ENCODE measurements at places on chromosomes 12 and 14.

GRCh38 chr14:22491683-22492621, 97.1 kb downstream of the DAD1 start:
- no peak for DNase-seq

- DNase-seq = no peak
Measured at GRCh38 chr12:65875640-65876071, 51.4 kb downstream of the HMGA2 start.

DNA sequence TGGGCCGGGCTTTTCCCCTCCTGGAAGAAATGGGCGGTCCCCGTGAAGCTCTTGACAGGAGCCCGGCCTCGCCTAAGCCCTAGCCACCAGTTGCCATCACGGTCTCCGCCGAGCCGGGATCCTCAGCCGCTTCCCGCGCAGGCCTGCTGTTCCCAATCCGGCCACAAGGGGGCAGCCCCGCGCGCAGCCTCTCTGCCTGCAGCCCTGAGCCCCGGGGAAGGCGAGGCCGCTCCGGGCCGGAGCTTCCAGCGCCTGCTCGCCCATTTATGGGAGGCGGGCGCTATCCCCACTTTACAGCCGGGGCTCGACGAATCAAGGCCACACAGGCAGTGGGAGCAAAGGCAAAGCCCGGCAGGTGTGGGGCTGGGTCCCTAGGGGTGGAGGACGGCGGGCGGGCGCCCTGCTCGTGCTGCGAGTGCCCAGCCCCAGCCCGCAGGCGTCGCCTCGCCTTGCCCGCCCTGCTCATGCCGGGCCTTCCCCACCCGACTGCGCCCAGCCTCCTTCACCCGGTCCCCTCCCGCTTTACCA, 61.5 kb downstream of the LGMN start:
- peak; percentile 95 for DNase-seq

GRCh38 chr12:54725233-54725843, 77.2 kb upstream of the DCD start:
- no peak for DNase-seq

DNA sequence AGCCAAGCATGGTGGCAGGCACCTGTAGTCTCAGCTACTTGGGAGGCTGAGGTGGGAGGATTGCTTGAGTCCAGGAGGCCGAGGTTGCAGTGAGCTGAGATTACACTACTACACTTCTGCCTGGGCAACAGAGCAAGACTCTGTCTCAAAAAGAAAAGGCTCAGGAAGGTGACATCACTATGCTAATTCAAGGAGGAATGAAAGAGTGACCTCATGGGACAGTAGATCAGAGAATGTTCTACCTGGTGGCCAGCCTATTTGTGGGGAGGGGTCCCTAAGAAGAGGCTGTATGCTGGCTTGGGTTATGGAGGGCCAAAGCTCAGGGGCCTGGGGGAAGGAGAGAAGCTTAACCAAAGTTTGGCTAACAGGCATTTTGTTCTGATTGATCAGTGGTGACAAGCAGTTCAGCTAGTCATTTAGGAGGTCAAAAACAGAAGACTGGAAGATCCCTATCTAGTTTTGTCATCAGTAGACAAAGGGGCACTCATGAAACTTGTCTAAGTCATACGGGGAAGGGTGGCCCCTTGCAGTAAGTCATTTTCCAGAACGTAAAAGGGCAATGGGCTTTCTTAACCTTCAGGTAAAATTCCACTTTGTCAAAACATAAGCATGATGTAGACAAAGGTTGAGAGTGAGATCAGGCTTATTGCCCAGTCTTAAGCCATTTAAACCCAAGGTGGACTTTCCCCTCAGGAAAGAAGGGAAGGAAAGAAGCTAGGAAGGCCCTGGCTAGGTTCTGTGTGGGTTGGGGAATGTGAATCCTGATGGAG, 60.8 kb upstream of the EEA1 start:
- DNase-seq = no peak

- no peak for DNase-seq
Measured at GRCh38 chr12:75921622-75922289, 109.8 kb downstream of the PHLDA1 start.

GRCh38 chr12:27946421-27946820, 26.1 kb downstream of the PTHLH start:
- DNase-seq = no peak

DNA sequence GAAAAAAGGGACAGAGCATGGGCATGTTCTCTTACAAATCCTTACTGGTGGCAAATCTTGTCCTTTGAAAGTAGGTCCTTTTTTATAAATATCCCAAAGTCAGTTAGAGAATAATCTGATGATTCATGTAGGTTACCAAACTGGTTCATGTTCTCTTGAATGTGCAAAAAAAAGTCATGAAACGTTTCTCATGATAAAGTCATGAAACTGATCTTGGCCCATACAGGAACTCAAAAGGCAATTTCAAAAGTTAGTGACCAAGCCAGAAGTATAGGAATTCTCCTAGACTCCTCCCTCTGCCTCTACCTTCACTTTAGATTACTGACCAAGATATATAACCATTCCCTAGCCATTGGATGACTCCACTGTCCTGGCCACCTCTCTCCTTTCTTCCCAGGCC, 27.3 kb upstream of the SPTSSA start:
- no peak for DNase-seq

GRCh38 chr14:65107200-65107599, 4.9 kb upstream of the MAX start:
- no peak for DNase-seq

- DNase-seq = no peak
Measured at GRCh38 chr12:54358191-54358944, 5.9 kb downstream of the GPR84 start.

DNA sequence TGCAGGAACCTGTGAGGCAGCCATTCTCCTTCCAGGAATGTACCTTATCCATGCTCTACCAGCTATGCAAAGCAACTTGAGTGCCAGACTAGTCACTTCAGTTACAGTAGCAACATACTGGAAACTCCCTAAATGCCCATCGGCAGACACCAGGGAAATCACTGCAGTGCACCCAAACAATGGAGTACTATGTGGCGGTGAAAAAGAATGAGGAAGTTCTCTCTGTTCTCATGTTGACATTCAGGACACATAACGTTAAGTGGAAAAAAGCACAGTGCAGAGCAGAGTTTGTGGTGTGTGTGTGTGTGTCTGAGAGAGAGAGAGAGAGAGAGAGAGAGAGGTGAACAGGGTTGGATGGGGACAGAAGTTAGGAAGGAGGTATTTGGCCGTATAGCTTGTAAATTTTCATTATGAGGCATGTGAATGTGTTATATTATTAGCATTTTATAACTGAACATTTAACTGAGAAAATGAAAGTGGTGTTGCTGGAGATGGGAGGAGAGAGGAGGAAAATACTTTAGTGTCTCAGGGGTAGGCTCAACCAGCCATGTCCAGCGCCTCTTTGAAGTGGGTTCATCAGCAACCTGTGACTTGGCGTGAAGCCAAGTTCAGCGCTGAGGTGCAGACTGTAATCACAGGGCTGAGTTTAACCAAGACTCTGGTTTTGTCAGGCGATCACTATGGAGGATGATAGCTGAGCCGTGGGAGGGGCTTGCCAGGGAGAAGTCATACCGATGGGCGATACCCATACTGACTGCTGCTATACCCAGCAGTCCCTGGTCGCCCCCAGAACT, 17.3 kb downstream of the TNFAIP2 start:
- DNase-seq = no peak

GRCh38 chr12:69701826-69702225, 2.7 kb upstream of the BEST3 start:
- DNase-seq = no peak

DNA sequence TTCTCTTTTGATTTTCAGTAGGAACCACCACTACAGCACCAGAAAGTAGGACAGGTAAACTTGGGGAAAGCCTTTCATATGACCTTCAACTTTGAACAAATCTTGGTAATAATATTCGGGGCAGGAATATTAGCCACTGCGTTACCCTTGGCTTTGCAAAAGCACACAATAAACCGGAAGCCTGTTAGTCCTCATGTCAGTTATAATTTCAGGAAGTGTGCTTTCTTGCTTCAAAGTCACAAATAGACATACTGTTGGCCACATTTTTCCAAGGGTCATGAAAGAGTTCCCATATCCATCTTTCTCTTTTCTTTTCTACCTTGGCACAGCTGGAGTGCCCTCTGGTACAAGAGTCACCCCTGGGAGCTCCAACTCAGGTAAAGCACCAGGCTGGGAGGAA, 167.2 kb upstream of the CNTN1 start:
- DNase-seq = no peak

- DNase-seq = no peak
Measured at GRCh38 chr14:95711476-95712176, 2.3 kb downstream of the TCL1A start.

DNA sequence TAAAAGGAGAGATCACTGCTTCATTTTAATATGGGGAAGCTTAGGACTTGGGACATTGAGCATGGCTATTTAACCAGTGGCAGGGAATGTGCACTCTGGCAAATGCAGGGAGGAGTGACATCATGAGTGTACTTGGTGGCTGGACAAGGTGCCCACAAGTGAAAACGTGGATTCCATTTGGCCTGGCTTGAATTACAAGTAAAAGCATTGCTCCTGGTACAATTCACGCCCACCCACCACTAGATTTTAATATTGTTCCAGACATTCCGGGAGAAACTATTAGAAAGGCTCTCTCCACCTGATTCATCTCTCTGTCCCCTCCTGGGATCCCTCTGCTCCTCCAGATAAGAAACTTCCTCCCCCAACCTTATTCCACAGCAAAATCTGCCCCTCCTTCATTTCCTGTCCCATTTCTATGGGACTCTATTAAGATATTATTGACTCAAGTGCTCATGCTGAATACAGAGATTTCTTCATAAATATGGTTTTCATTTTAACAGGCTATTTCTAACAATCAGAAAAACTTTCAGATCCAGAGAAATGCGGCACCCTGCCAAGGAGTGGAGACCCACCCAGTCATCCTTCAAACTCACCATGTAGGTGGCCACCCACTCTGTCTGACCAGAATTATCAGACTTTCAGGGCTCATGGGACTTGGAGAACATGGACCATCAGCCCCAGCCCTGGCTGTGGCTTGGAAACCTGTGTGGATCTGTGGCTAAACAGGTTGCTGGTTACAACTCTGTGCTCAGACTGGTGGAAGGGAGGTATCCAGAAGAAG, 43.2 kb downstream of the SSPN start:
- DNase-seq = no peak

DNA sequence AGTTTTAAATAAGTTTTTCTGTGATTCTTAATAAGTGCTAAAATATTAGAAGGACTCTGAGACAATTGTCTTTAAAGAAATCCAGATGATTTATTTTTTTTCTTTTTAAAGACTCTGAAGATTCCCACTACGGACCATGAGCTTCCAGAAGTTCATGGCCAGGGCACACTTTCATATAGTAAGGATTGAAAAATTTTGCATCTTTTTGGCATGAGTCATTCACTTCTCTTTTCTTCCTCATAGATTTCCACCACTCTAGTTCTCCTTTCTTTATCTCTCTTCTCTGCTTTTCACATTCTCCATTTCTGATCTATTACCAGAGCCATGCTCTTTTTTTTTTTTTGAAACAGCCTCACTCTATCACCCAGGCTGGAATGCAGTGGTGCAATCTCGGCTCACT, 385.8 kb downstream of the FLRT2 start:
- DNase-seq = no peak

DNA sequence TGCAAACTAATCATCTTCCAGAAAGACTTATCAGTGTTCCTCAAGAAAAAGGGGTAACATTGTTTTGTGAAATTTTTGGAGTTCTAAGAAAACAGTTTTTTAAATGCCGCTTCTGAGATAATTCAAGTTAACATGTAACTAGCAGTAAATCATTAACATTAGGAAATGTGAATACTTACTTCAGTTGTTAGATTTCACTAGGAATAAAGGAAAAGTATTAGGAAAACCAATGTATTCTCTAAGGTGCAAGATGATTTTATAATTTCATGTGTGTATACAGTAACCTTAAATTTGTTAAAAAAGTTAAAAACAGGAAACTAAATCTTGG, 36.8 kb downstream of the PAPOLA start:
- DNase-seq = no peak

DNA sequence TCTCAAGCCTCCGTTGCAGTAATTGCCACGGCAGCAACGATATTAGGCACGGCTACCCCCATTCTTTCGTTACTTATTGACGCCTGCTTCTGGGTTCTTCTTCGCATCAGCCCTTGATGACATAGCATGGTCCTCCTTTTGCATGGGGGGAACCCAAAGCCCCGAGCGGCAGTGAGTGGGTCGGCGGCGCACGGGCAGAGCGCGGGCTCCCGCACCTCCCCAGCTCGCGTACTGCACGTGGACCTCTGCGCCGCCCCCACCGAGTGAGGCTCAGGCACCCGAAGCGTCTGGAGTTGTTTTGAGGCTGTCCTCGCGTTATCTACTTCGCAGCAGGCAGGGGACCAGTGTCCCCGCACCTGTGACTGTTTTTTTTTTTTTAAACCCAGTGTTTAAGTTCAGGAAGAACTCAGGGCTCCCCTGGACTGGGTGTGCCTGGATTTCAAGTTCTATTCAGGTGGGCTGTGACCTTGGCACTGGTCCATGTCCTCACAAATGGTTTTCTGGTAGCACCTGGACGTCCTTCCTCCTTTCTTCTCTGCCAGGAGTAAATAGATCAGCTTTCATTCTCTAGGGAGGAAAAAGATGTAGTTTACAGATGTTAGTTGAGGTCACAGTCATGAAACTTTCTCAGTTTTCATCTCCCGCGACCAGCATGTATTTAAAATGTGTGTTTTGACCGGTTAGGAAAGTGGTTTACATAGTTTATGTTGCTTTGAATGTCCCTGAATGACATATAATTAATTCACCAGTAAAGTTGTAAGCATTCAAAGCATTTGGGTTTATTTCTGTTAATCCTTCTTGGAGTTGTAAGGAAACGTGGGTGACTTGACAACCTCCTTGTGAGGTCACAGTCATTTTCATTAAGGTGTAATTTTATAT, 1.4 kb upstream of the FOXN4 start:
- DNase-seq = no peak

DNA sequence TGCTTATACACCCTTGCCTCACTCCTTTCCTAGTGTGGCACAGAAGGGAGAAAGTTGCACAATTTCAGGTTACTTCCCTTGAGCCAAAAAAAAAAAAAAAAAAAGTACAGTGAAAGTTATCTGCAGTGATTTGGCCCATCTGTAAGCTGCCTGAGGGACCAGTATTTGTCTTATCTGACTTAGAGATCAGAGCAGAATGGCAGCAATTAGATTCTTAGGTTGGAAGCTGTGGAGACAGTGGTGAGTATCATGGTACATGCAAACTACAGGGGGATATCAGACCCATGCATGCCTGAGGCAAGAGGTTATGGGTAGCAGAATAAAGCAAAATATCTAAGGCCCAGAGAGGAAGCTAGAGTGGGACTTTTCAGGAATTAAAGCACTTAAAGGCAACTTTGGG, 1070.7 kb upstream of the NOVA1 start:
- DNase-seq = no peak

DNA sequence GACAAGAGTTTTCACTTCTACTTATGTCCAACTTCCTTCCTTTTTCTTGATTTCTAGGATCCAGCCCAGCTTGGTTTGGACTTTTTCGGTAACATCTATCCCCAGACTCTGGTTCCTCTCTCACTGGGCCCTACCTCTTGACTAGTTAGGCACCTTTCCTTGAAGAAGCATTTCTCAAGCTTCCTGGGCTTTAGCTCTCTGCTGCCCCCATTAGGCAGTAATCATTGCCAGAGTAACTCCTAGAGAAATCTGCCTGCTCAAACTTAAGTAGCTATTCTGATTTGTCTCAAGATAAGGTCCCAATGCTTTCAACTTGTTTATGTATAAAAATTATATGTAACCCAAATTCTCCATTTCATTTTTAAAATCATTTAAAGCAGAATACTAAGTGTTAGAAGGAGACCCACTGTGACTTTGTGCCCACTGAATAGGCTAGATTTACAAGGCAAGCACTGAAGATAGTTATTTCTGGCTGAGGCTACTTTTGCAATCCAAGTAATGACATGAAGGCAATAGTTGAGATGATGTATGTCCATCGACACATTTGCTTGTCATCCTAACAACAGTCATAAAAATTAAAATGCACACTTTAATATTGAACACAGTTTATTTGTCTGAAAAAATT, 275.0 kb upstream of the G2E3 start:
- DNase-seq = no peak

All from HuH-7.5 (cell line).